ENCODE measurements at places on chromosomes 7 and 10.

DNA sequence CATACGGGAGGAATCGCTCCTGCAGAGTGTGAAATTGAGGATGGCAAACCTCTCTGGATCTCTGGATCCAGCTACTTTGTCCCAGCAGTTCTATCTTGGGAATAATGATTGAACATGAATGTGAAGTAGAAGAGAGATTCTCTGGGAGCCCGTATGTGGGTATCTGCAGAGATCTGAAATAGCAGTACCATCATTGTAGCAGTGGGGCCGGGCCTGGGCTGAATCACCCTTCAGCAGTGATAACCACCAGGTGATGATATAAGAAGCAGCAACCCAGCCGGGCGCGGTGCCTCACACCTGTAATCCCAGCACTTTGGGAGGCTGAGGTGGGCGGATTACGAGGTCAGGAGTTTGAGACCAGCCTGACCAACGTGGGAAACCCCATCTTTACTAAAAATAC is 51.9 kb downstream of the SKIDA1 start:
- no peak for DNase-seq

DNA sequence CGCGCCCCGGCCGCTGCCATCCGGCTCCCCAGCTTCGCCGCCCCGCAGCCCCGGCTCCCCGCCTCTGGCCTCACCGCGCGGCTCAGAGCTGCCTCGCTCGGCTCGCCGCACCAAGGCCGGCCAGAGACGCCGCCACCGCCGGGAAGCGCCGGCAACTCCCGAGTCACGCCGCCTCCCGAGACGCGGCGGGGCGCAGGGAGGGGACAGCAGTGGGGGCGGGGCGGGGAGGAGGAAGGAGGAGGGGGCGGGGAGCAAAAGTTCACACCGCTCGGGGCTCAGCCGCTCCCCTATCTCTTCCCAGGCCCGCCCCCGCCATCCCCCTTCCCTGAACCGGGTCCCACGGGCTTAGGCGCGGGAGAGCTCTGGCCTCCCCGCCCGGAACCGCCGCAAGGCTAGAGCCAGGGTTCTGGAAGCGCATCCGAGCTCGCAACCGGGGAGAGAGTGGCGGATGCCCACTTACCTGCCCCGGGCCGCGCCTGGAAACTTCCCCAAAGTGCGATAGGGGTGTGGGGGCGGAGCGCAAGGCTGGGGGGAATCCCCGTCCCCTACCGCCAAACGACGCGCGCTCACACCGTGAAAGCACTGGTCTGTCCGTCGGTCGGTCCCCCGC is 1.0 kb downstream of the CHST15 start:
- no peak for DNase-seq

- no peak for DNase-seq
These were observed 72.5 kb upstream of the KCNMA1 start for GRCh38 chr10:77710081-77710551.

GRCh38 chr7:104149822-104150221 is 58.0 kb downstream of the ORC5 start:
- DNase-seq = no peak

DNA sequence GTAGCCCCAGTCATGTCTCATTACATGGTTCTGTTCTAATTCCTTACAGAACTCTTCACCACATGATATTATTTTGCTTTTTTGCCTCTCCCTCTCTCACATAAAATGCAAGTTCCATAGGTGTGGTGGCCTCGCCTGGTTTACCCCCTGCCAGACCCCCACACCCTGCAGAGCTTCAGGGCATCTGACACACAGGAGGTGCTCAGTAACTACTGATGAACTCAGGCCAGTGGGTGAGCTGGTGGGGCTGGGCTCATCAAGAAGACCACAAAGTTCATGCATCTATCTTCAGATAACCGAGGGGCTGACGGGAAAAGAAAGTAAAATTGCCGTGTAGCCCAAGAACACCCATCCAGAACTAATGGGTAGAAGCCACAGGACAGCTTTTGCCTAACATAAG is 253.1 kb downstream of the GRID1 start:
- DNase-seq = no peak

Data from GM04504 (cell line).